ENCODE measurements at places on chromosomes 5 and 9.

DNA sequence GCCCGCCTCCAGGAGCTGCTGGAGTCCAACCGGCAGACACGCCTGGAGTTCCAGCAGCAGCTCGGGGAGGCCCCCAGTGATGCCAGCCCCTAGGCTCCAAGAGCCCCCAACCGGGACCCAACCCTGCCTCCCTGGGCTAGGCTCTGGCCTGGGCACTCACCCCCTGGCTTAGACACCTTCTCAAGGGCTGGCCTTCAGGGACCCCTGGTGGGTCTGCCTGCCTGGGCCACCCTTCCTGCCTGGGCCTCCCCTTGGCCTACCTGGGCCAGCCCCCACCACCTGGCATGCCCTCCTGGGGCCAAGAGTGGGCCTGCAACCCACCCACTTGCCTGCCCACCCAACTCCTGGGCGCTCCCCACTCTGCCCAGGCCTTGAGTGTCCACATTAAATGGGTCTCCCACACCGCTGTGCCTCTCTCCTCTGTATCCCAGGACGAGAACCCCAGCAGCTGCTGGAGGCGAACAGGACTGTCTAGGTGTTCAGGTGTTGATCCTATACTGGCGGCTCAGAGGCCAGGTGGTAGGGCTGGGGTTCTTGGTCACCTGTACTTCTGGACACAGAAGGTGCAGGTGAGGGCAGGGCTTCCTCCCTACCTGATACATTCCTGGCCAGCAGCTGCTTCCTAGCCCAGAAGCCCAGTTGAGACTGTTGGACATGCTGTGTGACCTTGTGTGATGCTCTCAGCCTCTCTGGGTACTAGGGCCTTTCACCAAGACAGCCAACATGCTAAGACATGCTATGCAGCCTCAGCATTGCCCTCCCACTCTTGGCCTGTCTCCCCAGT, 3.6 kb downstream of the BBLN start:
- DNase-seq, result no peak
- no peaks in the 10 kb centered on the region for H3K27me3 ChIP-seq
- H3K27ac ChIP-seq, result no peak overlapping the region
- H3K36me3 ChIP-seq, result peaks cover 34% of the 10 kb centered on the region
- peaks cover 25% of the 10 kb centered on the region for H3K4me1 ChIP-seq

DNA sequence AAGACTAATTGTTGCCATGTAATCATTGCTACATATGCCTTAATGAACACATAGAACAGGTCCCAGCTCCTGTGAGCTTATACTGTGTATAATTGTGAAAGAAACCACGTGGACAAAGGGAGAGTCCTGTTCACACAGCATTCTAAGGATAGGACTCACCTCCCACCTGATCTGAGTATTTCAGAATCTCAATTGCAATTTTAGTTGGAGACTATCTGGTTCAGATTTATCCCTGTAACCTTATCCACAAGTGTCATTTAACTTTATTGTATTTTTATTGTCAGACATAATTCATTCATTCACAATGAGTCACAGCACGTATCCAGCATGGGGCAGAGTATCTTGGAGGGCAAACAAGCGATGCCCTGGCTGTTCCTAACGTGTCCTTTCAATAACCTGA, 448.3 kb downstream of the NTRK2 start:
- H3K4me1 ChIP-seq, result no peaks in the 10 kb centered on the region
- DNase-seq, result no peak
- H3K27me3 ChIP-seq, result no peaks in the 10 kb centered on the region
- no peak overlapping the region for H3K27ac ChIP-seq
- no peaks in the 10 kb centered on the region for H3K36me3 ChIP-seq

DNA sequence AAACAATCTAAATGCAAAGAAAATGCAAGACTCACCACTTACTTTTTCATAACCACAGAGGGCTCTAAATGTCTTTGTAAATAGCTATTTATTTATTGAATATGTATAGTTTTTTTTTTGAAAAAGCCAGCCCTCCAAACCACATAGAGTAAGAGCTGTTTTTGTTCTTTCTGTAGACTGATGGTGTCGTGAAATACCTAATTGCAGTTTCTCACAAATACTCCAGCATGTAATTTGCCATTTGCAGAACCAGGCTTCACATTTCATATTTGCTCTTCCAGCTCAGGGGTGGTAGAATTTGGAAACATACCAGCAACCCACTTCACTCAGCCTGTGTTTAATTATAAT, 159.8 kb downstream of the TMC1 start:
- peaks cover 18% of the 10 kb centered on the region for H3K27me3 ChIP-seq
- H3K36me3 ChIP-seq, result no peaks in the 10 kb centered on the region
- no peaks in the 10 kb centered on the region for H3K4me1 ChIP-seq
- H3K4me3 ChIP-seq, result no peak overlapping the region
- H3K27ac ChIP-seq, result no peak overlapping the region
- DNase-seq, result no peak

DNA sequence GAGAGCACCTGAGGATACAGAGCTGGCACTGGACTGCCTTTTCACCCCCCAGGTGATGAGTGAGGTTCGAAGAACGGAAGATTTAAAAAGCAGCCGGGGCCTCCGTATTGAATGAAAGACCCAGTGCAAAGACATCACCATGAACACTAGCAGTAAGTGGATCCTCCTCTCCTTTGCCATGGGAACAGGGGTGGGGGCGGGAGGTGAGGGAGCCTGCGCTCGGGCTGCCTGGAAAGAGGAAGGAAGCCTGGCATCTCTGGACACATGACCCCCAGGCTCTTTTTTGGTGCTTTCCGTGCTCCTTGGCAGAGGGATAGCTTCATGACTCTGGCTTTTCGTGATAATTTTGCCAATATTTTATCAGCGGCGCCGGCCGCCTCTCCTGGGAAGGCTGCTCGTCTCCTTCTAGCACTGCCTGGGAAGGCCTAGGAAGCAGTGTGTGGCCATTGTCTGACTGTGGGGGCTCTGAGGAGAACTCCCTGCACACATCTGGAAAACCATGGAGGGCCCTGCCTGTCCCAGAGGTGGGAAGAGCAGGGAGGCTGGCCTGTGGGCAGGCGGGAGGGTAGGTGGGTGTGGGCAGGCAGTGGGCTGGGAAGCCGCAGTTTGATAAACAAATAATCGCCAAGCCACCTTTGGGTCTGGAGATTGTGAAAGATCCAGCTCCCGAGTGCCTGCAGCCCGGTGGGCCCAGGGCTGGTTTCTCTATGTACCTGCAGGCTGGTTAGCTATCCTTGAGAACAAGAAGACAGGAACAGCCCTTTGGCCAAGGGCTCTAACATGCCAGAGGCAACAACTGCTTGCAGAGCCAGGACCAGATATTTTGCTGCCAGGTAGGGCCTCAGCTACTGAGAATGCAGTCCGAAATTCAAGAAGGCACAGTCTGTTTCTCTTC, 911 bp downstream of the ABLIM3 start:
- no peak for DNase-seq
- H3K4me1 ChIP-seq, result peaks cover 2% of the 10 kb centered on the region
- no peaks in the 10 kb centered on the region for H3K36me3 ChIP-seq
- H3K27ac ChIP-seq, result no peak overlapping the region

DNA sequence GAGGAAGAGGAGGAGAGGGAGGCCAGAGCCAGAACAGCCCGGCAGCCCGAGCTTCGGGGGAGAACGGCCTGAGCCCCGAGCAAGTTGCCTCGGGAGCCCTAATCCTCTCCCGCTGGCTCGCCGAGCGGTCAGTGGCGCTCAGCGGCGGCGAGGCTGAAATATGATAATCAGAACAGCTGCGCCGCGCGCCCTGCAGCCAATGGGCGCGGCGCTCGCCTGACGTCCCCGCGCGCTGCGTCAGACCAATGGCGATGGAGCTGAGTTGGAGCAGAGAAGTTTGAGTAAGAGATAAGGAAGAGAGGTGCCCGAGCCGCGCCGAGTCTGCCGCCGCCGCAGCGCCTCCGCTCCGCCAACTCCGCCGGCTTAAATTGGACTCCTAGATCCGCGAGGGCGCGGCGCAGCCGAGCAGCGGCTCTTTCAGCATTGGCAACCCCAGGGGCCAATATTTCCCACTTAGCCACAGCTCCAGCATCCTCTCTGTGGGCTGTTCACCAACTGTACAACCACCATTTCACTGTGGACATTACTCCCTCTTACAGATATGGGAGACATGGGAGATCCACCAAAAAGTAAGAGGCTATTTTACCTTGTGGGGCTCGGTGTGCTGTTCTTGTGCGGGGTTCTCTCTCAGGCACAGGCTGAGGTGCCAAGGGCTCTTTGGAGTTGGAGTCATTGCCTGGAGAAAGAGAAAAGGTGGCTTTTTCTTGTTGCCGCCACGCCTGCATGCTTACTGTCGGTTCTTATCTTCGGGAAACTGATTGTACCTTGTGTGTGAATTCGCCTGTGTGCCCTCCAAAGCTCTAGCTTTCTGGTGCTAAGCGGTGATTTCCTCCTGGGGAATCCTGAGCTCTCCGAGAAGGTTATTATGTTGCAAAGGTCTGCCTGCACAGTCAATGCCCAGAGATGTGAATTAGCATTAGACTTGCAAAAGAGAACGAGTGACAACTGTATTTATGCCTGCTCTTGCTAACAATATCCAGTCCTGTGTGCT, at the start of gene ISL1:
TSS of gene ISL1 (plus strand) at position 318 of the 991 bp plus-strand sequence. CDS start at position 542, 224 bp downstream.
- no peak for DNase-seq
- H3K4me3 ChIP-seq, result peak within 1 kb of the TSS; percentile 57
- H3K4me1 ChIP-seq, result peaks cover 4% of the 10 kb centered on the region
- no peaks in the 10 kb centered on the region for H3K36me3 ChIP-seq
- peak within 1 kb of the TSS; percentile 56 for H3K27ac ChIP-seq
- peaks cover 96% of the 10 kb centered on the region for H3K27me3 ChIP-seq

DNA sequence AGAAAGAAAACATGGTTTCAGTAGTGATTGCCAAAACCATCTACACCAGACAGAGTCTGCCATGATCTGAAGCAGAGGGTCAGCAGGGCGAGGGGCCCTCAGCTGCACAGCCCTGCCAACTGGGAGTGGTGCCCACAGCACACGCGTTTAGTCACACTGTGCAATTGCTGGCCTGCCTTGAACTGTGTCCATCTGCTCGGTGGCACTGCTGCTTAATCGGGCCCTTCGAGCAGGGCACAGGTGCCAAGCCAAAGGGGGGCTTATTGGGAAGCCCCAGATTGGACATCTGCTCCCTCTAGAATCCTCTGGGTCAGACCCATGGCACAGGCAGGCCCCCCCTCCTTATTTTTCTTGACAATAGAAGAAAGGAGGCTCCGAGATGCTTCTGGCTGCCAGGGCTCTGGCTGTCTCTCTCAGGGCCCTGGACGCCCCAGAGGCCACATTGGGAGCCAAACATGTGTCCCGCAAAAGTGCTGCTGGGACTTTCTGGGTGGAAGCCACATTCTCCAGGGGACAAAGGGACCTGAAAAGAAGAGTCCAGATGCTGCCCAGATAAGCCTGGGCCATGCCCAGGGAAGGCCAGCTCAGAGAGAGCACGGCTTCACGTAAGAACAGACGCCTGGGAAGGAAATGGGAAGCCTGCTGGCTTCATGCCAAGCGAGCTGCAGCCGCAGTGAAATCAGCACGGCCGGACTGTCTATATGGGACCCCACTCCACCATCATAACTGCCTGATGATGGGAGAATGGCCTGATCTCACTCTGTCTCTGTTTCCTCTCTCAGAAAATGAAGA, 349.2 kb downstream of the GADD45G start:
- DNase-seq, result no peak
- H3K27me3 ChIP-seq, result peaks cover 2% of the 10 kb centered on the region
- peaks cover 15% of the 10 kb centered on the region for H3K4me1 ChIP-seq
- H3K4me3 ChIP-seq, result no peak overlapping the region

DNA sequence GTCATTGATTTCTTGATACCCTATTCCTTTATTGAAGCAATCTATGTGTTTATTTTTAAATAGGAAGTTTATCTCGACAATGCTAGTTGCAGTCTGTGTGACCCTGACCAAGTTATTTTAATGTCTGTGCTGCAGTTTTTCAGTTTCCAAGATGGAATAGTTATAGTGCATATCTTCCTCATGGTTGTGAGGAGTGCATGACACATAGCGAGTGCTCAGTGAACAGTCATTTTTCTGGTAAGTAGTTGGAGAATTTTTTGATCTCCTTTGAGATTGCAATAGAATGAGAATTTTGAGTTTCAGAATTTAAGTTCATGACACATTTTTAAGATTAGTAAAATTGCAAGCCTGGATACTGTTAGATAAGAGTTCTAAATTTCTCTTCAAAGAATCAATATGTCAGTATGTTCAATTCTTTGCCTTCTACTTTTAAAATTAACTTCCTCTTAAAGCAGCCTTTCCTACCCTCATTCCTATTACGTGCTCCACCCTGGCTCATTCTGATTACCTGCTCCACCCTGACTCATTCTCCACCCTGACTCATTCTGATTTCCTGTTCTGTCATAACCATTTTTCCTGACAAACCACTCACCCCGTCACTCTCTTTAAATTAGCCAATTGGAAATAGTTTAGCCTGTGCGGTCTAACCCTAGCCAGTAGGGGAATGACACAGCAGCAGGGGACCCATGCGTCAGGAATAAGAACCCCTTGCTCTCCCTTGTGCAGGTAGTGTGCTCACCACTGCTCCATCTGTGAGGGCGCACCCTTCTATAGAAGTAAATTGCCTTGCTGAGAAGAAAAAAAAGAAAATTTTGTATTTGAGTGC, 30.7 kb downstream of the SPIN1 start:
- peaks cover 13% of the 10 kb centered on the region for H3K4me1 ChIP-seq
- H3K4me3 ChIP-seq, result peak overlapping the region; percentile 3
- DNase-seq, result peak; percentile 72
- H3K27me3 ChIP-seq, result no peaks in the 10 kb centered on the region

GRCh38 chr9:94703488-94704140, 22.9 kb upstream of the AOPEP start:
- no peaks in the 10 kb centered on the region for H3K36me3 ChIP-seq
- DNase-seq, result no peak
- peaks cover 18% of the 10 kb centered on the region for H3K27me3 ChIP-seq
- no peaks in the 10 kb centered on the region for H3K4me1 ChIP-seq

GRCh38 chr9:15369871-15370270, 52.8 kb upstream of the SNAPC3 start:
- H3K27me3 ChIP-seq, result no peaks in the 10 kb centered on the region
- no peak overlapping the region for H3K27ac ChIP-seq
- DNase-seq, result no peak
- H3K4me3 ChIP-seq, result no peak overlapping the region
- no peaks in the 10 kb centered on the region for H3K4me1 ChIP-seq

DNA sequence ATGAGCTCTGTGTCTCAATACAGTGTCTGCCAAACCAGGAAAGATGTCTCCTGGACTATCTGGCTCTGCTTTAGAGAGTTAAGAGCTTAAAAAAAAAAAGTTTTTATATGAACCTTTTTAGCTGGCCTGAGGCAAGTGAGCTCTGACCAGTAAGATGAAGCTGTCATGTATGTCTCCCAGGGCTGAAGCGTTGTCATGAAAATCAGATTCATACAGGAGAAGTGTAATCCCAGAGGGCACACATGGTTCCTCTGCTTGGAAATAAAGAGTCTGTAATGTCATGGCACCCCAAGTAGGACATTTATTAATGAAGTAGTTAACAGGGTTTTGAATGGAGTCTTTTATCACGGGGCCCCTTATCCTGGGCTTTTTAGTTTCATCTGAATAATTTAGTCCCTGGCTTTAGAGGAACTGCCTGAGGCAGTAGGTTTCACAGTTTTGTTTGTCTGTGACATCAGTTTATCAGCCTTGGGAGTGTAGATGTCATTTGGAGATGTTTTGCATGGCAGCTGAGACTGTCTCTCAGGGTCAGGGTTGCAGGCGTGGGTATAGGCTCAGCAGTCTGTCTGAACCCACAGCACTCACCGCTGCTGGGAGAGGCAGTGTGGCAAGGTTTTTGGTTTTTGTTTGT, 223.3 kb downstream of the DIRAS2 start:
- no peak overlapping the region for H3K4me3 ChIP-seq
- H3K36me3 ChIP-seq, result no peaks in the 10 kb centered on the region
- no peak overlapping the region for H3K27ac ChIP-seq
- H3K4me1 ChIP-seq, result no peaks in the 10 kb centered on the region
- DNase-seq, result no peak

- no peak overlapping the region for H3K4me3 ChIP-seq
- H3K27me3 ChIP-seq, result no peaks in the 10 kb centered on the region
- H3K4me1 ChIP-seq, result no peaks in the 10 kb centered on the region
- H3K36me3 ChIP-seq, result no peaks in the 10 kb centered on the region
- DNase-seq, result no peak
- H3K27ac ChIP-seq, result no peak overlapping the region
These were observed 1103.5 kb upstream of the DMAC1 start for GRCh38 chr9:8903077-8903476.

Measured in activated CD4-positive, alpha-beta T cell treated with anti-CD3 and anti-CD28 coated beads, Interleukin-2, amount 10 ng/mL, durations not matched to agents 24 days and 14 days (primary cell).